ENCODE measurements at places on chromosomes 7 and 10.

DNA sequence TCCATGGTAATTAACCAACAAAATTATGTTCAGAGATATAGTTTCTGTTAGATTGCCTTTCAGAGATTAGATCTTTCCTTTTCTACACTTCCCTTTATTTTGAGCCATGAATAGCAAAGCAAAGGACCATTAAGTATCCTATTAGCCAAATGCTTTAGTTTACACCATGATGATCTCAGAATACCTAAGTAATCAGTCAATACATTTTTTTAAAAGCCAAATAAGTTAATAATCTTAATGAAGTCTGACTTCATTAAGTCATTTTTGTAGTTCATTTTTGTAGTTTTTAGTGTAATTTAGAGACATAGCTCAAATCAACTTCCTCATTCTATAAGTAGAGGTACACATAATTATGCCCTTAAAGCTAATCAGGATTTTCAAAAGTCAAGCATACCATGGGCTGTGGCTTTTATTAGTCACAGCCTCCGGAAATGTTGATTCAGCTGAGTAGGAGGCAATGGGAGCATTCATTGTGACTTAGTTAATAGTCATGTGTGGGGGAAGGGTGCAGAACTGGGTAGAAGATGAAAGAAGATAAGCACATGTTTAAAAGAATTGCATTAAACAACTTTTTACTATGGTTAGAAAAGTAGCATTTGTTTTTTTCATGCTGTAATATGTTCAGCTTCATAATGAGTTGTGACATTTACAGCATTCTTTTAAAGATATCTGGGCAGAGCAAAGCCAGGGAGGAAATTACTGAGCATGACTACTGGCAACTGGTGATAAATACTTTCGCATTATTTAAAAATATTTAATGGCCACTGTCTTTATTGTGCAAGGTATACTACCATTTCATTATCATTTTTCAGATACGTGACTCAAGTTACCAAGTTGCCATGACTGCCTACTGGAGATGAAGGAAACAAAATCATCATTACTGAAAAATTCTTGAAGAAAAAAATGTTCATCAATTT, 57.3 kb upstream of the CCDC71L start:
- H3K27me3 ChIP-seq = no peaks in the 10 kb centered on the region
- peaks cover 6% of the 10 kb centered on the region for H3K4me1 ChIP-seq
- no peak for DNase-seq
- H3K27ac ChIP-seq = peak overlapping the region; percentile 7
- no peaks in the 10 kb centered on the region for H3K36me3 ChIP-seq

GRCh38 chr7:99579956-99580777, 17.9 kb upstream of the TMEM225B start:
- H3K27me3 ChIP-seq = no peaks in the 10 kb centered on the region
- no peaks in the 10 kb centered on the region for H3K36me3 ChIP-seq
- DNase-seq = no peak
- H3K27ac ChIP-seq = no peak overlapping the region

DNA sequence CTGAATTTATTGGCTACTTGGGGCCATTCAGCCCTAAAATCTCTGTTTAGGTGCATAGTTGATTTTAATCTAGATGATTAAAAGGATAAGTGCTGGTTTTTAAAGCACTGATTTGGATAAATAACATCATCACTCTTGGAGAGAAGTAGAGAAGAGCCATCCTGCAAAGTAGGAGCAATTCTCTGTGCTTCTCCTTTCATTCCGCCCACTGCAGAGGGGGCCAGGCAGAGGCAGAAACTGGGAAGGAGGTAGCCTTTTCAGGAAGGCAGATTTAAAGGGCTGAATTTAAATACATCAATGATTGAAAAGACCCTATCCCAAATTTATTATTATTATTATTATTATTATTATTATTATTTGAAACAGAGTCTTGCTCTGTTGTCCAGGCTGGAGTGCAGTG, 14.1 kb downstream of the MAP3K8 start:
- peaks cover 41% of the 10 kb centered on the region for H3K4me1 ChIP-seq
- peaks cover 55% of the 10 kb centered on the region for H3K36me3 ChIP-seq
- DNase-seq = peak; percentile 9
- H3K4me3 ChIP-seq = no peak overlapping the region
- H3K27ac ChIP-seq = peak overlapping the region; percentile 72
- no peaks in the 10 kb centered on the region for H3K27me3 ChIP-seq

DNA sequence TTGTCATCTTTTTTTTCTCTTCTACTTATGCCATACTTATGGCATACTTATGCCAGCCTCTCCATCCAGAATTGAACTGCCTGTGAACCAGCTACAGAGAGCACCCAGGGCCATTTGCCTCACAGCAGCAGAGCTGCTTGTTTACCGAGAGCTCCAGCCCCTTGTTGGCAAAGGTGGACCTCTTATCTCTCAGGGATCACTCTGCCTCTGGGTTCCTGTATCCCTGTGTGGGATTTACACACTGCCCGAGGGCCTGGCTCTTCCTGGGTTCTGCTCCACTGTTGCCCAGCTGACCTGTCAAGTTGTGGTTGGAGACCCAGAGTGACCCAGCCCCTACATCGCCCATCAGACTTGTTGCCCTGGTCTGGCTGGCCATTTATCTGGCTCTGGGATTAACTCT, 22.3 kb downstream of the MRPS33 start:
- DNase-seq = no peak
- no peak overlapping the region for H3K4me3 ChIP-seq
- H3K27me3 ChIP-seq = no peaks in the 10 kb centered on the region
- H3K36me3 ChIP-seq = no peaks in the 10 kb centered on the region
- H3K27ac ChIP-seq = no peak overlapping the region
- no peaks in the 10 kb centered on the region for H3K4me1 ChIP-seq

DNA sequence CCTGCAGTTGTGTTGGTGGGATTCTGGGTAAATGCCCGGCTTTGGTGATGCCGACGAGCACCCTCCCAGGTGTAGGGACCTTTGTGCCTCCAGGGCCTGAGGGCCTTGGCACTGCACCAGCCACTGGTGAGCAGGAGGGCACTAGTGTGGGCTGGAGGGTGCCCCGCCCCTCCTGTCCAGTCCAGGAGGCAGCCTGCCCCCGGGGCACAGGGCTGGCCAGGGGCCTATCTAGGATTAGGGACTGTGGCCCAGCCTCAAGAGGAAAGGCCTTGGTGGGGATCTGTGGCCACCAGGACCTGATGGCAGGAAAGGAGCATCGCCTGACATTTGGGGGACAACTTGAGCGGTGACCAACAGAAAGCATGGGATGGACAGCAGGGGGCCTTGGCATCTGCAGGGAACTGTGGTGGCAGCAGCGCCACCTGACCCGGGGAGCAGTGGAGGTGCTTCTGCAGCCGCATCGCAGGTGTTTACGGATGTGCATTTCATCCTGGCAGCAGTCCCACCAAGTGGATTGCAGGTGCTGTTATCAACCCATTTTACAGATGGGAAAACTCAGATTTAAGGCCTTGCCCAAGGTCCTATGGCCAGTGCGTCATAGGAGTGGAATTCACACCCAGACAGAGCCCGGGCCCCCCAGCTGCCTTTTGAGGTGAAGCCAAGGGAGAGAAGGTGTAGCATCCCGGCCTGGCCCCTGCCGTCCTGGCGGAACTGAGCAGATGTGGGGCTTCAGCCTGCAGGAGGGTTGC, 11.1 kb downstream of the ZNF316 start:
- H3K4me3 ChIP-seq = no peak overlapping the region
- DNase-seq = peak; percentile 49
- H3K4me1 ChIP-seq = no peaks in the 10 kb centered on the region
- H3K27me3 ChIP-seq = no peaks in the 10 kb centered on the region
- H3K27ac ChIP-seq = no peak overlapping the region
- peaks cover 97% of the 10 kb centered on the region for H3K36me3 ChIP-seq

DNA sequence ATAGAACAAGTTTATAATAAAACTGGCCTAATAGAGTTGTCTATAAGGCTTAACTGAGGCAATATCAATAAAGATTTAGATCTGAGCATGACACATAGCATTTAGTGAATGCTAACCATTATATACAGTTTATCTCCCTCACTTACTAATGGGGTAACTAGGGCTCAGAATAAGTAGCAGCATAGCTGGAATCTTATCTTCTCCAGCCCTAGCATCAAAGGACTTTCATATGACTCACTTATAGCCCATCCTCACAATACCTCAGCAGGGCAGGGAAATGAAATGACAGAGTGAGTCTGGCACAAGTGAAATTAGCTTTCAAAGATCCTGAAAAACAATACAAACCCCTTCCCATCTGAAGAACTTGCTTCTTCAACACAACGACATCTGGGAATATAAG, 362.9 kb downstream of the KIF20B start:
- no peaks in the 10 kb centered on the region for H3K27me3 ChIP-seq
- no peak for DNase-seq
- no peaks in the 10 kb centered on the region for H3K36me3 ChIP-seq
- no peaks in the 10 kb centered on the region for H3K4me1 ChIP-seq
- H3K27ac ChIP-seq = no peak overlapping the region

- H3K27me3 ChIP-seq = no peaks in the 10 kb centered on the region
- DNase-seq = no peak
- H3K4me3 ChIP-seq = no peak overlapping the region
- no peaks in the 10 kb centered on the region for H3K36me3 ChIP-seq
- H3K27ac ChIP-seq = peak overlapping the region; percentile 26
These were observed 30.5 kb upstream of the ZRANB1 start for GRCh38 chr10:124911124-124912067.

- no peaks in the 10 kb centered on the region for H3K27me3 ChIP-seq
- H3K4me1 ChIP-seq = peaks cover 2% of the 10 kb centered on the region
- no peak overlapping the region for H3K27ac ChIP-seq
- H3K4me3 ChIP-seq = no peak overlapping the region
- H3K36me3 ChIP-seq = no peaks in the 10 kb centered on the region
These were observed 572.6 kb downstream of the DNAJB6 start for GRCh38 chr7:157909370-157909769.

DNA sequence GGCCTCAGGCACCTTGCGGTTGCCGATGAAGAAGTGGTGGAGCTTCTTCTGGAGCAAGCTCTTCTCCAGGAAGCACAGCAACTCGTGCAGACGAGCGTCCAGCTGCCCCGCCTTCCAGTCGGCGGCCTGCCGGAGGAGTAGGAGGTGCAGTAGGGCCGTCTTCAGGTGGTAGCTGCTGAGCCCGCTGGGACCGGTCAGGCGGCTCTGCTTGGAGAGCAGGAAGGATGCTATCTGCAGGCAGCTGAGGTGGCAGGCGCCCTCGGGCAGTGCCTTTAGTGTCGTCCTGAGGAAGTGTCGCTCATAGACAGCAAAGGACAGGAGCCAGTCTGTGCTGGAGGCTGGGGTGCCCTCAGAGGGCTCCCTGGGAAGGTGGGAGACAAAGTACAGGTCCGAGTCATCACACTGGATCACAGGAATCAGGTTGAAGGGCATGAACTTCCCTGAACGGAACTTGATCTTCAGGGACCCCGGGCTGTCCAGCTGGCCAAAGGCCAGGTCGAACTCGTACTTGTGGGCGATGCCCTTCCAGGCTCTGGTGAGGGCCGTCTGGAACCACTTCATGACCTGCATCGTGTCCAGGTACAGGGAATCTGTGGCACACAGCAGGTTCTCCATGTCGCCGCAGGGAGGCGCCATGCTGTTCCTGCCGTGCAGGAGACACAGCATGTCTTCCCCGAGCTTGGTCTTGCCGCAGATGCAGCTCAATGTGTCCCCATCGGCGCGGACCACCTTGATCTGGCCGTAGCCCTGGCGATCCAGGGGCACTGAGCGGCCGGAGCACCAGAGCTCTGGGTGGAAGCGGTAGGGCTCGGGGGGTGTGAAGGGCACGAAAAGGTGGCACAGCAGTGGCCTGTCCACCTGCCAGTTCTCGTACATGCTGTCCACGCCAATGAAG, 23.4 kb downstream of the ITPRIP start:
- peaks cover 51% of the 10 kb centered on the region for H3K4me1 ChIP-seq
- peaks cover 49% of the 10 kb centered on the region for H3K36me3 ChIP-seq

GRCh38 chr7:37198906-37199485, 249.7 kb downstream of the ELMO1 start:
- no peak overlapping the region for H3K27ac ChIP-seq
- no peak overlapping the region for H3K4me3 ChIP-seq
- H3K4me1 ChIP-seq = peaks cover 12% of the 10 kb centered on the region
- no peaks in the 10 kb centered on the region for H3K27me3 ChIP-seq
- peaks cover 4% of the 10 kb centered on the region for H3K36me3 ChIP-seq

DNA sequence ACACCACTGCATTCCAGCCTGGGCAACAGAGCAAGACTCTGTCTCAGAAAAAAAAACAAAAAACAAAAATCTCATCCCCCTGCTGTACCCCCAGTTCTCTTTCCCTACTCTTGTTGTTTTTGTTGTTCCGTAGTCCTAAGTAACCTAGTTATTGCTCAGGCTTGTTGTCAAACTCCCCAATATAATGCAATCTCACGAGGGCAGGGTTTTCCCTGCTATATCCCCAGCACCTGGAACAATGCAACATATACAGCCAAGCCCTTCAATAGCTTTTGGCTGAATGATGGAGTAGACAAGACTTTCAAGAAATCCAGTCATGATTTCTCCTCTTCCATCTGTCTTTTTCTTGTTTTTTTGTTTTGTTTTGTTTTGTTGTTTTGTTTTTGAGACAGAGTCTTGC, 10.2 kb downstream of the ACSL5 start:
- H3K36me3 ChIP-seq = no peaks in the 10 kb centered on the region
- no peaks in the 10 kb centered on the region for H3K4me1 ChIP-seq
- no peak overlapping the region for H3K27ac ChIP-seq
- no peak overlapping the region for H3K4me3 ChIP-seq
- DNase-seq = no peak

DNA sequence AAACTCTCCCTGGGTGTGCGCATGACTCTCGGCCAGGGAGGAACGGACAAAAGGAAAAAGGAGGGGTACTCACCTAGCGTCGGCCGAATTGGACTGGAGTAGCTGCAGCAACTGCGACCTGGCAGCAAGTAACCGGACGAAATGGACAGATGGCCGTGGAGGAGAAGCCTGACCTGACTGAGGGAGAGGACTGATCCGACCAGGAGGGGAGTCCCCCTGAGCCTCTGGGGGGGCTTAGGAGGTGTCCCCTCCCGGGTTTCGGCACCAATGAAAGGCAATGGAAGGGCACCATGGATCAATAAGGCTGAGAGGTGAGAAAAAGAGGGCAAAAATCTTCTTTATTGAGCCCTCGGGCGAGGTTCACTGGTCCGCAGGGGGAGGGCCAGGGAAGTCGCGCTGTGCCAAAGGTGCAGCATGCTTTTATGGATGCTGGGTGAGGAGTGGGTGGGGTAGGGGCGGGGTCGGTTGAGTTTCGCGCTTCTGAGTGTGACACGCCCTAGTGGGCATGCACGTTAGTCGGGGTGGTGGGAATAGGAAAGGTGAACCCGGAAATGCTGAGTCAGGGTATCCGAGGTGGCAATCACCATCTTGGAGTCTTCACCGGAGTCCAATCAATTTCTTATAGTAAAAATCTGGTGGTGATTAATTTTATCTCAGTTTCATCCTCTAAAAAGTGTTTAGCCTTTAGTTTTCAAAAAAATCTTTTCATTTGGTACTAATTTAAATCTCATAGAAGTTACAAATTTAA, 638.5 kb upstream of the DPP6 start:
- no peaks in the 10 kb centered on the region for H3K4me1 ChIP-seq
- no peak for DNase-seq
- H3K27me3 ChIP-seq = no peaks in the 10 kb centered on the region
- H3K27ac ChIP-seq = no peak overlapping the region

- no peaks in the 10 kb centered on the region for H3K27me3 ChIP-seq
- H3K27ac ChIP-seq = no peak overlapping the region
- no peaks in the 10 kb centered on the region for H3K36me3 ChIP-seq
- no peak overlapping the region for H3K4me3 ChIP-seq
- H3K4me1 ChIP-seq = no peaks in the 10 kb centered on the region
These were observed 781.1 kb downstream of the GATA3 start for GRCh38 chr10:8835453-8836167.

Measured in suprapubic skin (tissue), 4 donors.